GM12891 (cell line): ENCODE measurements at places on chromosomes 4 and X.

DNA sequence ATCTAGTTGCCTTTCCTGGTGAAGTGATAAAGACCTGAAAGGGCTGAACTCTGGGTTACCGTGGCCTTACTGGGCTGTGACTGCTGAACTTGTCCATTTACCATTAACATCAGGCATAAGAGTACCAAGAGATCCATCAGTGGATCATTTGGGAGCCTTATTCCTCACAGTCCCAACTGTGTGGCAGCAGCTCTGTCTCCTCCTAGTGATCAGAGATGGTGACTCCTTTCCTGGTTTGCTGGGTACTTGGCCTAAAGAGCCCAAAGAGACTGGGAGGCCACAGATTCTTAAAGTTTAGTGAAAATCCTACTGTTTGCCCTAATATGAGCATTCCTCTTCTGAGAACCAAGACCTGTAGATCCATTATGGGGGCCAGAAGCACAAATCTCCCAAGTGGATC, 56.3 kb upstream of the ATP6AP2 start:
- no peak for DNase-seq

DNA sequence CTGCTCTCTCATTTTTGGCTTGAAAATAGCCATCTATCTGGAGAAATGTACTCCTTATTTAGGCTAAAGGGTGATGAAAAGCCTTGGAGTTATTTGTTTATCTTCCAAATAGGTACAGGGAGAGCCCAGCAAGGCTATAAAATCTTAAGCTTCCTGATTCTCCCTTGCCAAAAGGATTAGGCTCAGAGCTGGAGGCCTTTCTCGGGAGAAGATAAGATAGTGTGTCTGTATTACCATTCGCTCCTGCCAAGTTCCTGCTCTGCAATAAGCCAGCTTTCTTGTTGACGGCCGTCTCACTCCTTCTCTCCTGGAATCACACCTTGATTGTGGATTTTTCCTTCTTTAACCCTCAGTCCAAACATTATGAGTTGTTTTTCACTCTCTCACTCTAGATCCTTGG, 171.8 kb upstream of the TTC29 start:
- DNase-seq = no peak

DNA sequence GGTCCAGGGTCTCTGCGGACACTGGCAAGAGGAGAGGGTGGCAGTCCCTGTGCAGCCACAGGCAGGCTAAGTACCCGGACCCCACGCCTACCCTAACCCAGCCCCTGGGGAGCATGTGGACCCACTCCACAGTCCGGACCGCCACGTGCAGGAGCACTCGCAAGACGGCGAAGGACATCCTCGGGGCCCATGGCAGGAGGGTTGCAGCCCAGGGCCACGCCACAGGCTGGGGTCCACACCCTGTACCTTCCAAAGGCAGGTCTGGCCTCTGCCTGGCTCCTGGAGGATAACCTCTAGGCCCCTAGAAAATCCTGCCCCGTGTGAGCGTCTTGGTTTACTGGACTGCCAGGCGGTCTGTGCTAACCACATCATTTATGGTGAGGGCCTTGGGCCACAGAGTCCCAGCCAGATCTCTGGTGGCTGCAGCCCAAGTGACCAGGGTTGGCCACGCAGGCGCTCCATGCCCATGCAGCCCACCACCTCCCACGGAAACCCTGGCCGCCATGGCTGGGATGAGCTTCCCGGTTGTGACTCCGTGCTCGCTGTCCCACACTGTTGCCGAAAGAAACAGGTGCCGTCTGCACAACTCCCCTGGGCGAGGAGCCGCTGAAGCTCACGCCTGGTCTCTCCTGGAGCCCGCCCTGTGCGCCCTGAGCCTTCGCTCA, 10.0 kb downstream of the CCNQ start:
- DNase-seq = no peak

- DNase-seq = no peak
These were observed 24.2 kb upstream of the ARHGEF9 start for GRCh38 chrX:63809173-63809572.

DNA sequence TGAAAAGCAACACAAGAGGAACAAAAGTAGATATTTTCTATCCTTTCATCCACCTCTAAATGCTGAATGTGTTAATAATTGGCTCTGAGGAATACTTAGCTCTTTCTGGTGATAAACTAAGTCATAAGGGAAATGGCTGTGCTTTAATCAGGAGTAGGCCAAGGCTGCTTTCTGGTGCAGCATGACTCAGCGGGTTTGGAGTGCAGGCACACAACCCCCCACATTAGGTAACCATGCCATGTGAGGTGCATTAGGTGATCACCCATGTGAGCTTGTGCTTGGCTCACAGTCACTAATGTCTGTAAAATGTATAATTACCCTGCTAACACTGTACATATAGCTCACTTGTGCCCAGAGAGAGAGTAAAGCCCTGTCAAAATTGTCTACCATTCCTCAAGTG, 57.2 kb downstream of the USP38 start:
- no peak for DNase-seq

GRCh38 chrX:51395810-51396728, 63.4 kb downstream of the NUDT10 start:
- no peak for DNase-seq

GRCh38 chr4:24063731-24064130, 173.9 kb upstream of the PPARGC1A start:
- DNase-seq = no peak

GRCh38 chrX:155215443-155216178, 649 bp upstream of the VBP1 start:
- DNase-seq = no peak

- DNase-seq = no peak
These were observed 38.1 kb downstream of the RNF212 start for GRCh38 chr4:1075225-1075624.

DNA sequence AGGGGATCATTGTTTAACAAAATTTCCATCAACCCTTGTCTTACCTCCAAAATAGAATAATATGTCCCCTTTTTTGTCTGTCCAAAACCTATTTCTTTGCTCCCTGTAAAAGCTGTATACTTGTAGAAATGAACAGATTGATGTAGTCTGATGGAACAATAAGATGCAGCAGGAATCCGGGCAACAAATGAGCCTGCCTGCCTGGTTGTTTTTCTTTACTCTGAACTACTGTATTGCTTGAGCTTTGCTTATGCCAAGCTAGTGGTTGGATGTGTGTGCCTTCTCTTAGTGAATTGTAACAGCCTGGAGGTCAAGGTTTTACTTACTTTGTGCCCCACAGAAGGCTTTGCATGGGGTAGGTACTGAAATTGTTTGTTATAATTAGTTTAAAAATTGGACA, 116.2 kb upstream of the TLL1 start:
- no peak for DNase-seq
